ENCODE measurements at places on chromosomes 2 and 18. TPM values are rescaled to one million over a fixed set of nuclear protein-coding genes. Genes with fewer than 3 reads are reported as not detected.

Gene PPP1R1C
- not detected for total RNA-seq

Gene NEU4
- total RNA-seq = 3.2 TPM

Gene MALL
- total RNA-seq = 2.3 TPM

Gene NETO1
- total RNA-seq = not detected

Gene FRZB
- total RNA-seq = not detected

Gene CAPN14
- 0.18 TPM for total RNA-seq

Gene ZNF521
- not detected for total RNA-seq

Gene ACVR1C
- total RNA-seq = 0.57 TPM

Gene EPHA4
- total RNA-seq = 1.2 TPM

Gene TANK
- 70.7 TPM for total RNA-seq

Gene TYW5
- 11.0 TPM for total RNA-seq

Gene PIGN
- 29.4 TPM for total RNA-seq

Gene GNLY
- 21.9 TPM for total RNA-seq

Gene IL18RAP
- 6.8 TPM for total RNA-seq

Gene MREG
- total RNA-seq = 15.7 TPM

Gene MAP3K19
- not detected for total RNA-seq

Gene EMILIN1
- total RNA-seq = 0.94 TPM

Gene NR4A2
- total RNA-seq = 22.1 TPM

Gene NEU2
- total RNA-seq = not detected

Gene UGT1A4
- not detected for total RNA-seq

Gene CRYGD
- not detected for total RNA-seq

Gene SLC9A4
- total RNA-seq = 0.09 TPM

Gene KCNS3
- 0.16 TPM for total RNA-seq

Gene LONRF2
- total RNA-seq = 0.21 TPM

Gene CRYBA2
- total RNA-seq = not detected

Gene C18orf54
- 10.9 TPM for total RNA-seq

Gene HIBCH
- total RNA-seq = 24.5 TPM

Gene UGT1A3
- total RNA-seq = not detected

Gene SPC25
- total RNA-seq = 18.5 TPM

Gene CPLX4
- not detected for total RNA-seq

Gene CHRND
- total RNA-seq = not detected
